Activated effector memory CD4-positive, alpha-beta T cell treated with anti-CD3 and anti-CD28 coated beads, Interleukin-2, amount 50 U/mL, for 16 hours (primary cell): ENCODE measurements at places on chromosomes 2 and 18.

GRCh38 chr2:68431316-68431972 lies 35.6 kb downstream of the FBXO48 start:
- DNase-seq = no peak

DNA sequence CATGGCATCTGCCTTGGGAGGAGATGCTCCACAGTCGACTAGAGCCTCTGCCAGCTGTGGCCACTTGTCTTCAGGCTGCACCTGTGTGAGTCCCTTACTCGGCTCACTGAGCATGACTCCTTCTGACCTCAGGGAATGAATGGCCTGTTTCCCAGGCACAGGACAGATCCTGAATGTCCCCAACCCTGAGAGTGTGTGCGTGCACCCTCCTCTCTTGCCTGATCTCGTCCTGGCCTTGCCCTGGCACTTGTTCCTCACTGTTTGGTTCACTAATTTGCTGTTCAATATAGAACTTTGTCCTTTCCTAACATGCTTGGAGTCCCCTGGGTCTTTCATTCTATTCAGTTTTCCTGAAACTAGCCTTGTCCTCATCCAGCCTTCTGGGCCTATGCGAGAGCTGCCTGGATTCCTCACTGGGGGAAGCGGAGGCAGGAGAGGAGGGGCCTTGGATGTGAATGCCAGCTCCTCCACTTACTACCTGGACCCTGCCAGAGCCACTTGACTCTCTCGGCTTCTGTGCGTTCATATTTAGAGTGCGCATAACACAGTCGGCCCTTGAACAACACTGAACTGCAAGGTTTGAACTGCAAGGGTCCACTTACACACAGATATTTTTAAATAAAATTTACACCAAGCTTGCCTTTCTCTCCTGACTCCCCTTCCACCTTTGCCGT lies 184.8 kb downstream of the ACKR3 start:
- DNase-seq = no peak

- DNase-seq = no peak
These were observed 113.6 kb downstream of the MRO start for GRCh38 chr18:50706199-50706598.

DNA sequence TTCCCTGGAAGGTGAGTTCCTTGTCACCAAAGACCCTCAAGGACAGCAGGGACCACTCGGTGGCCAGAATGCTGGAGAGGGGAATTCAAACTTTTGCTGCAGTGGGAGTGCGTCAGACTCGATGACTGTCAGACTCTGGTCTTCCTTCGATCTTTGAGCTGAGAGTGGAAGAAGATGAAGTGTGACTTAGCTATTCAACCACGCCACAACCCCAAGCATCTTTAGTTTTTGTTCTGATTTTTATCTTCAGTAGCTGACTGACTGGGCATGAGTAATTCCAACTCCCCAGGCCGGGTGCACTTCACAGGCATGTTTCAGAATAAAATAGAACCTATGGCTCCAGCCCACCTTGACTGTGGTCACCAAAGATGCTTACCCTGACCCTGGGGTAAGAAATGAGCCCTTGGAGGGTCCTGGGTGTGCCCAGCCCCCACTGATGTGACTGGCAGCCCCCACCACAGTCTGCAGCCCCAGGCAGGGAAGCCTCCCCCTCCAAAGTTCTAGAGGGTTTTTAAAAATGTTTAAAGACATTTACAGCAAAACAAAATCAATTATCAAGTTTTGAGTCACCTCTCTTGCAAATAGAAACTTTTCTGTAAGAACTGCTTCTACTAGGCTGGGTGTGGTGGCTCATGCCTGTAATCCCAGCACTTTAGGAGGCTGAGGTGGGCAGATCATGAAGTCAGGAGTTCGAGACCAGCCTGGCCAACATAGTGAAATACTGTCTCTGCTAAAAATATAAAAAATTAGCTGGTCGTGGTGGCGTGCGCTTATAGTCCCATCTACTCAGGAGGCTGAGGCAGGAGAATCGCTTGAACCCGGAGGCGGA lies 24.9 kb upstream of the YWHAQ start:
- DNase-seq = peak; percentile 86

- DNase-seq = no peak
These were observed 63.3 kb upstream of the TMEM182 start for GRCh38 chr2:102698369-102699111.

DNA sequence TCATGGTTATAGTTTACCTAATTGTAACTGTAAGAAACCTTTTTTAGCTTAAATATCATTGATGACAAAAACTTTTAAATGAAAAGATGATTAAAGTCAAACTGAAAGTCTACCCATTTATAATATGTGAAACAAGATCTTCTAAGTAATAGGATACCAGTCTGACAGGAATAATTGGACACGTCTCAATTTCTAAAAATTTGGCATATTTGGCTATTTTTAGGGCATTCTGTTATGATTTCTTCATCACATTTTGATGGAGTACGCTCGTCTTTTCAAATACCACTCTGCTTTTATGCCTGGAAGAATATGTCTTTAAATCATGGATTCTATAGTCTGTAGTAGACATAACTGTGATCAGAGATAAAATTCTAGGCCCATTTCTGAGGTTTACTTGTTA lies 1.3 kb downstream of the R3HDM1 start:
- DNase-seq = no peak

GRCh38 chr2:196183528-196184231 lies 12.3 kb upstream of the STK17B start:
- no peak for DNase-seq

DNA sequence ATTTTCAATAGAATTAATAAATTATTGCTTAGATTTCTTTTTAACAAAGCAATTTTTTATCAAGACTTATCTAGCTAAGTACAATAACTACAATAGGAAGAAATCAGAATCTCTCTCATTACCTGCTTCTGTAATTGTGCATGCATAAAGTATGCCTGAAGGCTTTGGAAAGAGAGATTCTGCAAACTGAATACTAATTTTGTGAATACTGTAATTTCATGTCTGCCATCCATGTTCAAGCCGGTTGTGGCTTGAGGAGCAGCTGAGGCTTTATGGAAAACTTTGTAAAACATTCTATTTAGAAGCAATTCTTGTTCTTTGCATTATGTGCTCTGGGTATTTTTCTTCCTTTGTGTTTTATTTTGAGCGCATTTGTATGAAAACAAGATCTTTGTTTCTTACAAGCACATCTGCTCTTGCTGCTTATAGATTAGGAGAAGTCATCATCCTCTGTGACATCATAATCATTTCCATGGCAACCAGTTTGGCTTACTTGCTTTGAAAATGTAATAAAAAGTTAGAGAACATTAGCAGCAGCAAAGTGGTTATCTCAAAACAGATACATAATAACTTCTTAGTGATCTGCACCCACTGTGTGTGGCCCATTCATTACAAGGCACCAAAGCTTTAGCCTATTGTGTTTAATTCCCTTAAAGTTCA lies 16.0 kb upstream of the IKZF2 start:
- no peak for DNase-seq
